ENCODE measurements at places on chromosomes 2 and 18. TPM values are rescaled to one million over a fixed set of nuclear protein-coding genes. Genes with fewer than 3 reads are reported as not detected.

Gene ZAP70
- total RNA-seq, result not detected

Gene HSBP1L1
- total RNA-seq, result 5.8 TPM

Gene LIMS4
- 0.10 TPM for total RNA-seq

Gene FAM117B
- total RNA-seq, result 2.4 TPM

Gene DLX2
- 0.81 TPM for total RNA-seq

Gene GALNT14
- not detected for total RNA-seq

Gene NYAP2
- not detected for total RNA-seq

Gene GALNT5
- total RNA-seq, result not detected

Gene TFPI
- total RNA-seq, result 166 TPM
